ENCODE measurements at places on chromosomes 7 and 10.

- H3K4me3 ChIP-seq = no peak overlapping the region
- no peaks in the 10 kb centered on the region for H3K4me1 ChIP-seq
Measured at GRCh38 chr7:133828906-133829305, 298.2 kb upstream of the LRGUK start.

DNA sequence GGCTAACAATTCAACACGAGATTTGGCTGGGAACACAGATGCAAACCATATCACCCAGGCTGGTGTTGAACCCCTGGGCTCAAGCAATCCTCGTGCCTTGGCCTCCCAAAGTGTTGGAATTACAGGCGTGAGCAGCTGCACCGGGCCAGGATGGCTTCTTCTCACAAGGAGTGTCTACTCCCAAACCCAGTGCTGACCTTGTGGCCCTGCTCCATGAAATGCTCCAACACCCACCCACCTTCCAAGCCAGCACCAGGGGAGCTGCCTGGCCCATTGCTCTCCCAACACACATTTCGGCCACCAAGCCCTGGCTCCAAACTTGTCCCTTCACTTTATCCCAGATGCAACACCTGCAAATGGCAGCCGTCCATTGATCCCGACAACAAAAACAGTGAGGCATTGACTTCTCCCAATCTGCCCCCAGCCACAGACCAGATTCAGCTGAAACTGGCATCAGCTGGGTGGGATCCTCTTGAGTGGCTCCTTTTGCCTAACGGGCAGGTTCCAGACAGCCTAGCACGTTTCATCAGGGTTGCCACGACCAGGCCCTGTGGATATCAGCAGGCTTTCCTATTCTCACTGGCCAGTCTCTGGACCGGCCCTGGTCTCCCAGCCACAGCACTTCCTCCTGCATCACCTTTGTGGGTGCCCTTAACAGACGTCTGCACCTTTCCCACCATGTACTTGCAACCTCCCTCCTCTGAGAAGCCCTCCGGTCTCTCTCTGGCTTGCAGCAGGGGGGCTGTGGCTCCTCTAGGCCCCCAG is 105.7 kb upstream of the CARD11 start:
- no peak overlapping the region for H3K4me3 ChIP-seq
- H3K4me1 ChIP-seq = no peaks in the 10 kb centered on the region
- peak overlapping the region; percentile 25 for H3K27ac ChIP-seq
- H3K36me3 ChIP-seq = no peaks in the 10 kb centered on the region

DNA sequence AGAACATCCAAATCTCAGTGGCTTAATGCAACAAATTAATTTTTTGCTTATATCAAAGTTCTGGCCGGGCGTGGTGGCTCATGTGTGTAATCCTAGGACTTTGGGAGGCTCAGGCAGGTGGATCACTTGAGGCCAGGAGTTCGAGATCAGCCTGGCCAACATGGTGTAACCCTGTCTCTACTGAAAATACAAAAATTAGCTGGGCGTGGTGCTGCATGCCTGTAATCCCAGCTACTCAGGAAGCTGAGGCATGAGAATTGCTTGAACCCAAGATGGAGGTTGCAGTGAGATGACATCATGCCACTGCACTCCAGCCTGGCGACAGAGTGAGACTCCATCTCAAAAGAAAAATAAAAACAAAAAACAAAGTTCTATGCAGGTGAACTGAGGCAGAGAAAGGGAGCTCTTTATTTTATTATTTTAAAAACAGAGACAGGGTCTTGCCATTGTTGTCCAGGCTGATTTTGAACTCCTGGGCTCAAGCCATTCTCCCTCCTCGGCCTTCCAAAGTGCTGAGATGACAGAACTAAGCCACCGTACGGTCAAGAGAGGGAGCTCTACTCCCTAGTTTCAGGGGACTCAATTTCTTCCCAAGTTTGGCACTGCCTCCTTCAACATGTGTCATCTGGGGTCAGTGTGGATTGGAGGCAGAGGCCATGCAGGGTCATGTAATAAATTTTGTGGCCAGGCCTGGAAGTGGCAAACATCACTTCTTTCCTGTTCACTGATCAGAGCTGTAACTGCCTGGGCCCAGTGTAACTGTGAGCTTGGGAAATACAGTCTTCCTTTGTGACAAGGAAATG is 2.4 kb downstream of the ADCK2 start:
- H3K36me3 ChIP-seq = peaks cover 7% of the 10 kb centered on the region
- DNase-seq = no peak
- H3K27me3 ChIP-seq = no peaks in the 10 kb centered on the region
- no peak overlapping the region for H3K4me3 ChIP-seq
- H3K4me1 ChIP-seq = peaks cover 4% of the 10 kb centered on the region

GRCh38 chr10:95454356-95454755 is 106.8 kb downstream of the SORBS1 start:
- H3K27ac ChIP-seq = peak overlapping the region; percentile 21
- H3K36me3 ChIP-seq = no peaks in the 10 kb centered on the region
- no peaks in the 10 kb centered on the region for H3K27me3 ChIP-seq
- no peak overlapping the region for H3K4me3 ChIP-seq

DNA sequence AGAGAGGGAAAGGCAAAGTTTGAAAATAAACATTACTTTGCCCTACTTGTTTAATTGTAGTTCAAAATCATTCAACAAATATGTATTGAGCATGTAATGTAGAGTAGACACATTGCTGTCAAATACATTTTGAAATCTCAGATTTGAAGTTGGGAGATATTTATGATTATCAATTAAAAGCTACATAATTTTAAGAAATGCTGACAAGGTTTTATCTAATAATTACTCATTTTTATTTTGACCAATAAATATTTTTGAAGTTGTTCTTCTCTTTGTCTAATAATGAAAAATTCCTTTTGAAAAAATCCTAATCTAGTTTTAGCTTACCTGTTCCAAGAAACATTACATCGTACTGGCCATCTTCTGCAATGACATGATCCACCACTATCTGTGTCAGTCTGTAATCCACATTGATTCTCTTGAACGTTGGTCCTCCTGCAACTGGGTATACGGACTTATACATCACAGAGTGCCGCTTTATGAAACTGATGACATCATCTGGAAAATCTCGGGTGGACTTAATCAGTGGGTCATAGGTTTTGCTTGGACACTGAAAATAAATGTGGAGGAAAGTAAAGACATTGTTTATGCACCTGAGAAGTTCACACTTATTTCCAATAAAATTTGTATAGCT is 164.7 kb downstream of the SEMA3D start:
- H3K36me3 ChIP-seq = no peaks in the 10 kb centered on the region
- DNase-seq = no peak
- no peaks in the 10 kb centered on the region for H3K27me3 ChIP-seq

GRCh38 chr7:3880228-3880987 is 579.4 kb downstream of the SDK1 start:
- no peaks in the 10 kb centered on the region for H3K36me3 ChIP-seq
- no peaks in the 10 kb centered on the region for H3K27me3 ChIP-seq
- no peak overlapping the region for H3K4me3 ChIP-seq
- no peaks in the 10 kb centered on the region for H3K4me1 ChIP-seq

- no peaks in the 10 kb centered on the region for H3K27me3 ChIP-seq
- H3K4me1 ChIP-seq = no peaks in the 10 kb centered on the region
- DNase-seq = no peak
- no peaks in the 10 kb centered on the region for H3K36me3 ChIP-seq
- H3K27ac ChIP-seq = no peak overlapping the region
- H3K4me3 ChIP-seq = no peak overlapping the region
Measured at GRCh38 chr10:86393862-86394455, 27.4 kb upstream of the GRID1 start.

- H3K27me3 ChIP-seq = no peaks in the 10 kb centered on the region
- H3K36me3 ChIP-seq = no peaks in the 10 kb centered on the region
- H3K4me1 ChIP-seq = no peaks in the 10 kb centered on the region
- H3K27ac ChIP-seq = no peak overlapping the region
- H3K4me3 ChIP-seq = no peak overlapping the region
- DNase-seq = no peak
Measured at GRCh38 chr10:13492493-13493180, 36.2 kb downstream of the BEND7 start.

- H3K4me3 ChIP-seq = no peak overlapping the region
- H3K27ac ChIP-seq = no peak overlapping the region
- no peak for DNase-seq
- H3K27me3 ChIP-seq = peaks cover 14% of the 10 kb centered on the region
Measured at GRCh38 chr10:29224631-29225030, 64.2 kb upstream of the LYZL1 start.

GRCh38 chr10:100033766-100034418 is 24.1 kb upstream of the DNMBP start:
- no peaks in the 10 kb centered on the region for H3K4me1 ChIP-seq
- H3K36me3 ChIP-seq = no peaks in the 10 kb centered on the region
- DNase-seq = no peak
- H3K27me3 ChIP-seq = no peaks in the 10 kb centered on the region

GRCh38 chr7:16028103-16028502 is 341.6 kb upstream of the MEOX2 start:
- DNase-seq = no peak
- no peak overlapping the region for H3K4me3 ChIP-seq
- no peaks in the 10 kb centered on the region for H3K27me3 ChIP-seq
- no peak overlapping the region for H3K27ac ChIP-seq
- no peaks in the 10 kb centered on the region for H3K36me3 ChIP-seq

DNA sequence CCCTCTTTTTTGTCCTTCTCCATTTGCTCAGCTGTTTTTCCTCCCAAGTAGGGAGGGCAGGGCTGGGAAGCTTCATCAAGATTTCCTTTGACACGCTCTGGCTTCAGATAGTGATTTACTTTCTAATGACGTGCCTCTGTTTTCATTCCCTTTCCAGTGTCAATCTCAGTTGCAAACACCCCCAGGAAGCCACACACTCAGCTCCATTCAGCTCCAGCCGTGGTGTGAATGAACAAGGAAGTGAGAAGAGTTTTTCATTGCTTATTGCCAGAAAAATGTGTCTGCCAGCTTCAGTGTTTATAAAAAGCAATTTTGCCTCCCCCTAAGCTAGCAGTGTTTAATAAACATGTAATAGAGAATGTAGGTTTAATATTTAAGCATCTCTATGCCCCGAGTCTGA is 108.7 kb upstream of the DPP6 start:
- H3K27ac ChIP-seq = no peak overlapping the region
- H3K4me3 ChIP-seq = no peak overlapping the region
- H3K4me1 ChIP-seq = no peaks in the 10 kb centered on the region

DNA sequence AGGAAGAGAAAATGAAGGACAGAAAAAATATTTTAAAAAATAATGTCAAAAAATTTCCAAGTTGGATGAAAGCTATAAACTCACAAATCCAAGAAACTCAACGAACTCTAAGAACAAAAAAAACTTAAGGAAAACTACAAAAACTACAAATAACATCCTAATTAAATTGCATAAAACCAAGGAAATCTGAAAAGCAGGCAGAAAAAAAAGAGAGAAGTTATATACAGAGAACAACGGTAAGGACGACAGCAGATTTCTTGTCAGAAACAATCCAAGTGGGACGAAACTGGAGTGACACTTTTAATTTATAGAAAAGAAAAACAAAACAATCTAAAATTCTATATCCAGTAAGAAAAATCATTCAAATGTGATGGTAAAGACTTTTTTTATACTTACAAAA is 122.2 kb upstream of the LYZL1 start:
- no peak for DNase-seq
- no peaks in the 10 kb centered on the region for H3K36me3 ChIP-seq
- H3K4me3 ChIP-seq = no peak overlapping the region
- H3K4me1 ChIP-seq = no peaks in the 10 kb centered on the region

GRCh38 chr10:124472071-124472470 is 10.4 kb downstream of the LHPP start:
- H3K4me3 ChIP-seq = no peak overlapping the region
- H3K27me3 ChIP-seq = no peaks in the 10 kb centered on the region
- H3K36me3 ChIP-seq = no peaks in the 10 kb centered on the region
- DNase-seq = no peak
- H3K27ac ChIP-seq = no peak overlapping the region
- H3K4me1 ChIP-seq = no peaks in the 10 kb centered on the region

DNA sequence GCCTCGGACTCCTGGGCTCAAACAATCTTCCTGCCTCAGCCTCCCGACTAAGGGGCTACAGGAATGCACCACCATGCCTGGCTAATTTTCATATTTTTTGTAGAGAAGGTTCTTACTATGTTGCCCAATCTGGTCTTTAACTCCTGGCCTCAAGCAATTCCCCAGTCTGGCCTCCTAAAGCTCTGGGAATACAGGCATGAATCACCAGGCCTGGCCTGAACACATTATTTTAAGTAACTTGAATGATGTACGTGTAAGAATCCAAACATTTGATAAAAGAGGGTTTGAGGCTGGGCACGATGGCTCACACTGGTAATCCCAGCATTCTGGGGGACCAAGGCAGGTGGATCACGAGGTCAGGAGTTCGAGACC is 13.0 kb upstream of the BAMBI start:
- DNase-seq = no peak
- H3K27me3 ChIP-seq = no peaks in the 10 kb centered on the region
- H3K4me3 ChIP-seq = no peak overlapping the region
- no peaks in the 10 kb centered on the region for H3K36me3 ChIP-seq

- H3K36me3 ChIP-seq = no peaks in the 10 kb centered on the region
- H3K27me3 ChIP-seq = no peaks in the 10 kb centered on the region
- no peak overlapping the region for H3K27ac ChIP-seq
- no peak for DNase-seq
- no peak overlapping the region for H3K4me3 ChIP-seq
- H3K4me1 ChIP-seq = no peaks in the 10 kb centered on the region
Measured at GRCh38 chr10:62745581-62745980, 58.9 kb upstream of the ADO start.

DNA sequence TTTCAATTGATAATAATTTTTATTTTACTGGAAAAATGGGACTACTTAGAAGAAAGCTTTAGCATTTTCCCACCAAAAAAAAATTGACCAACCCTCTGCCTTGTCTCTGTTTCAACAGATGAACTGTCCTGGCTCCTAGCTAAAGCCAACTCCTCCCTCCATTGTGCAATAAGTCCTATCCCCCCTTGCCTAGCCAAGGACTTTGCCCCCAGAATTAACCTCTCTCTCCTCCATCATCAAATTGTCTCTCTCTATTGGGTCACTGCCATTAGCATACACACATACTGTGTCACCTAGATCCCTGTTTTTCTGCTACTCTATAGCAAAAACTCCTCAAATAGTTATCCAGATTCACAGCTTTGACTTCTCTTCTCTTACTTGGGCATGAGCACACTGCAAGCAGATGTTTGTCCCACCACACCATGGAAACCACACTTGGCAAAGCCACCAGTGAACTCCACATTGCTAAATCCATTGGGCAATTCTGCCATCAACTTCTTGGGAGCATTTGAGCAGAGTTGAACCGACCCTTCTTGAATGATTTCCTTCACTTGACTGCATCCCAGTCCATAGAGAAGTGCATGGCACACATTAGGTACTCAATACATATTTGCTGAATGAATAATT is 91.4 kb upstream of the NEBL start:
- H3K27ac ChIP-seq = no peak overlapping the region
- no peak for DNase-seq
- no peaks in the 10 kb centered on the region for H3K36me3 ChIP-seq
- no peaks in the 10 kb centered on the region for H3K27me3 ChIP-seq
